Activated CD8-positive, alpha-beta T cell treated with anti-CD3 and anti-CD28 coated beads for 36 hours (primary cell): ENCODE measurements at places on chromosomes 2 and 18. TPM values are rescaled to one million over a fixed set of nuclear protein-coding genes. Genes with fewer than 3 reads are reported as not detected.

The FOXI3 gene
- not detected for total RNA-seq

The RAB6D gene
- not detected for total RNA-seq

The CTIF gene
- total RNA-seq: 3.2 TPM

The EPC2 gene
- total RNA-seq: 19.3 TPM

The SERPINB12 gene
- not detected for total RNA-seq

The COL6A3 gene
- 4.1 TPM for total RNA-seq

The CNTNAP5 gene
- not detected for total RNA-seq

The SERPINB7 gene
- not detected for total RNA-seq

The CABLES1 gene
- total RNA-seq: 1.8 TPM

The MAP2 gene
- total RNA-seq: not detected

The KCNIP3 gene
- not detected for total RNA-seq

The ASB18 gene
- total RNA-seq: not detected

The SNRNP27 gene
- total RNA-seq: 54.3 TPM

The CCBE1 gene
- total RNA-seq: not detected

The KANSL3 gene
- total RNA-seq: 37.8 TPM

The PROKR1 gene
- not detected for total RNA-seq

The RGPD3 gene
- total RNA-seq: 0.34 TPM

The IL36G gene
- total RNA-seq: not detected

The HNMT gene
- not detected for total RNA-seq

The DSG1 gene
- total RNA-seq: not detected

The XDH gene
- total RNA-seq: 0.16 TPM

The NPPC gene
- total RNA-seq: 4.7 TPM

The POTEJ gene
- not detected for total RNA-seq

The FBXO15 gene
- total RNA-seq: 2.1 TPM

The IRS1 gene
- 4.0 TPM for total RNA-seq

The EPHA4 gene
- 1.8 TPM for total RNA-seq

The LRRTM4 gene
- not detected for total RNA-seq

The ABCB11 gene
- total RNA-seq: not detected

The REG3A gene
- total RNA-seq: not detected
